Colonic mucosa (tissue), 4 donors: ENCODE measurements at places on chromosomes 3 and 15. TPM values are rescaled to one million over a fixed set of nuclear protein-coding genes. Genes with fewer than 3 reads are reported as not detected.

GRCh38 chr3:119894195-119894594, 112.3 kb downstream of the NR1I2 start:
- DNase-seq = no peak

DNA sequence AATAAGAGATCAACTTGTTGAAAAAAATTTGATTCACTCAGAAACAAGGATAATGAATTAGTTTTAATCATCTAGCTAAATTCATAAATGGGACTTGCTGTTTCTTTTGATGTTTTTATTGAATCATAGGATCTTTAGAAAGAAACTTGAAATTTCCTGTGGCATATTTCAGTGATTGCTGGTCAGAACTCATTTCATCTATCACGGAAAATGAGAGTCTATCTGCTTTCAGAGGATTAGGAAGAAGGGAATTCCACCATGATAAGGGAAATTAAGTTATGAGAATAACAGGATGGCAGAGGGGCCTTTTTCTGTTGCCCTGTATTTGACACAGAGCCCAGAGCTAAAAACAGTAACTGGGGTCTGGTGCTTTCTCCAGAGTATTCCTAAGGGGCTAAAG, 44.9 kb upstream of the CCNL1 start:
- no peak for DNase-seq

The SLC2A2 gene
- 0.08 TPM for total RNA-seq

- no peak for DNase-seq
Measured at GRCh38 chr15:59322056-59322759, 50.5 kb downstream of the MYO1E start.

The NPAP1 gene
- total RNA-seq = not detected

The SERPINI2 gene
- total RNA-seq = not detected

DNA sequence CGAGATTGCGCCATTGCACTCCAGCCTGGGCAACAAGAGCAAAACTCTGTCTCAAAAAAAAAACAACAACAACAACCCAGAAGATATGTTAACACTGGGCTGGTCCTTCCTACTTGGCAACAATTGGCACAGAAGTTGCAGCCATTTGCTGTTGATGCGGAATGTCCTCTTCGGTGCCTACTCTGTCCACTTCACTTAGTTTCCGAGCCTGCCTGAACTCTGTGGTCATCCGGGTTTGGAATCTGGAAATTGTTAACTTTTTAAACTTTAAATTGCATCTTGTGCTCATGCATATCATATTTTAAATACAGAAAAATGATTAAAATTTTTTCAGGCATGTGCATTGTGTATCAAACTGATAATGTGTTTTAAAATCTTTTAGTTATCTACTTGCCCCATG, 81.5 kb downstream of the FNDC3B start:
- DNase-seq = no peak
